Type B pancreatic cell (in vitro differentiated cells): ENCODE measurements at places on chromosomes 16 and 17. TPM values are rescaled to one million over a fixed set of nuclear protein-coding genes. Genes with fewer than 3 reads are reported as not detected.

DNA sequence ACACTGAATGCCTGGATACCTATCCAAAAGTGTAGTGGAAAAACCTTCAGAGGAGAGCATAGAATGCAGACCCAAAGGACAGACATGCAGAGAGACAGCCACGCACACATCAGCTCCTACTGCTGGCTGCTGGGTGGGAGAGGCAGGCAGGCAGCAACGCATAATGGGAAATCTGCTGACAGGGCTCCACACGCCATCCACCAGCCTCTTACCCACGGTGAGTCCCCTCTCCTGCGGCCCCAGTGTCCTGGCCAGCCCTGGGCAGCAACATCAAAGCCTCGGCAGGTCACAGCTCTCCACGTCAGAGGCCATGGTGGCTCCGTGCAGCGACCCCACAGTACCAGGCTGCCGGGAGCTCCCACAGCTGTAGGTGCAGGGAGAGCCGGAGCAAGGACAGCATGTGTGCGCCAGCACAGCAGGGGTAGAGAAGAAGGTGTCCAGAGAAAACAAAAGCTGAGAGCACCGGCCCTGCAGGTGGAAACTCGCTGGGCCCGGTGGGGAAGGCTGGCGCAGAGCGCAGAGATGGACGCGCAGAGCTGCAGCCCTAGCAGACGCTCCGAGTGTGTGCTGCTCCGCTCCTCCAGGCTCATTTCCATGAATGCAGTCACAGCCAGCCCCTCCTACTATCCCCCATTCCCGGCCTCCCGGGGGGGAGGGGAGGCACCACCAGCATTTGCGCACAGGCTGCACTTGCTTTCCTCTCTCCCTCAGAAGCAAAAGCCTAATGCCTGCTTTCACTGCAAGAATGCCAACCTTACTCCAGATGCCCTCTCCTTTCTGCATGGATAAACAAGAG lies 58.9 kb downstream of the CYTH1 start:
- DNase-seq: peak; percentile 81

DNA sequence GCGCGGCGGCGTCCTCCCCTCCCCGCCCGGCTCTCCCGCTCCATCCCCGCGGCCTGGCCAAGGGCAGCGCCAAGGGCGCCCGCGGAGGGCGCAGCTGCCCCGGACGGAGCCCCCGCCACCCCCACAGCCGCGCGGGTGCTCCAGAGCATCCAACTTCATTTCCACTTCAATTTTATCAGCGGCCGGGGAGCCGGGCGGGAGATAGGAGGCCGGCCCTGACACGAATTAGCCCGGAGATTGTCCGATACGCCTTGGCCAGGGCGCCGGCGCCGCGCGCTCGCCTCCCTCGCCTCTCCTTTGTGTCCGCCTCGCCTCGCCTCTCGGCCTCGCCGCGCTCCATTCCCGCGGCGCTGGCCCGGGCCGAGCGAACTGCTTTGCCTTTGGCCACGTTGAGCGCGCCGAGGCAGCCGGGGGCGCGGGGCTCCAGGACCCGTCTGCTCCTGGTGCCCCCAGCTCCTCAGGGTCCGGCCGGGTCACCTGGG lies 129.1 kb upstream of the LHX1 start:
- DNase-seq: no peak

GRCh38 chr16:1112506-1113184 lies 16.6 kb upstream of the C1QTNF8 start:
- no peak for DNase-seq

DNA sequence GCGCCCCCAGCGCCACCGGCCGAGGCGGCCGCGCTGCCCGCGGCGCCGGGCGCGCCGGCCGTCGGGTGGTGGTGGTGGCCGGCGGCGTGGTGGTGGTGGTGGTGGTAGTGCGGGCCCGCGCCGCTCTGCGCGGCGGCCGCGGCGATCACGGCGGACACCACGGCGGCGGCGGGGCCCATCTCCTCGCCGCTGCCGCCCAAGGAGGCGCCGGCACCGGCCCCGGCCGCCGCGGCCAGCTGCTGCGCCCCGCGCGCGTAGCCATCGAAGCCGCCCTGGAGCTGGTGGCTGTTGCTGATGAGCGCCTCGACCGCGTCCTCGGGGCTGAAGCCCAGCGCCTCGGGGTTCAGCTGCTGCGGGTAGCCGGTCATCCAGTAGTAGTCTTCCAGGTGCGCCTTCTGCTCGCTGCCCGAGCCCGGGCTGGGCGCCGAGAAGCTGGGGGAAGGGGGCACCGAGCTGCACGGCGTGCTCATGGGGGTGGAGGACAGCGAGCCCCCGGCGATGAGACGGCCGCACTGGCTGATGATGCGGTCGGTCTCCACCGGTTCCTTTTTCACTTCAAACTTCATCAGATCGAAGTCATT lies 1.2 kb downstream of the MAF start:
- no peak for DNase-seq

The TMEM235 gene
- total RNA-seq: 0.43 TPM in 1 of 2 replicates, not detected in the other

The MYH8 gene
- total RNA-seq: 0.05 and 0.68 TPM in 2 replicates

The TVP23A gene
- total RNA-seq: 0.62 and 2.5 TPM in 2 replicates

The GRN gene
- total RNA-seq: 183 and 236 TPM in 2 replicates

The IL17C gene
- total RNA-seq: 0.39 TPM in 1 of 2 replicates, not detected in the other

The KRTAP16-1 gene
- total RNA-seq: not detected in 2 replicates

The CCL7 gene
- not detected in 2 replicates for total RNA-seq
